Epithelial cell of alveolus of lung (primary cell): ENCODE measurements at places on chromosomes 7 and 10. TPM values are rescaled to one million over a fixed set of nuclear protein-coding genes. Genes with fewer than 3 reads are reported as not detected.

FAM24B gene
- total RNA-seq = 2.2 and 2.8 TPM in 2 replicates

SEMA4G gene
- 2.8 and 6.1 TPM in 2 replicates for total RNA-seq

CCDC136 gene
- 2.4 and 3.1 TPM in 2 replicates for total RNA-seq

LRRC18 gene
- not detected in 2 replicates for total RNA-seq

SPDYE1 gene
- total RNA-seq = not detected in 2 replicates

LFNG gene
- total RNA-seq = 0.24 and 4.9 TPM in 2 replicates

LUC7L2 gene
- 30.0 and 48.5 TPM in 2 replicates for total RNA-seq

ITGA8 gene
- under 0.01 and 1.6 TPM in 2 replicates for total RNA-seq

HTR7 gene
- 7.4 and 8.5 TPM in 2 replicates for total RNA-seq

BLOC1S2 gene
- 32.7 and 60.9 TPM in 2 replicates for total RNA-seq

SCD gene
- total RNA-seq = 122 and 749 TPM in 2 replicates

GIGYF1 gene
- total RNA-seq = 7.9 and 20.5 TPM in 2 replicates
